ENCODE measurements at places on chromosomes 2 and 18. TPM values are rescaled to one million over a fixed set of nuclear protein-coding genes. Genes with fewer than 3 reads are reported as not detected.

ERBB4 gene
- 0.10 TPM for total RNA-seq

DNA sequence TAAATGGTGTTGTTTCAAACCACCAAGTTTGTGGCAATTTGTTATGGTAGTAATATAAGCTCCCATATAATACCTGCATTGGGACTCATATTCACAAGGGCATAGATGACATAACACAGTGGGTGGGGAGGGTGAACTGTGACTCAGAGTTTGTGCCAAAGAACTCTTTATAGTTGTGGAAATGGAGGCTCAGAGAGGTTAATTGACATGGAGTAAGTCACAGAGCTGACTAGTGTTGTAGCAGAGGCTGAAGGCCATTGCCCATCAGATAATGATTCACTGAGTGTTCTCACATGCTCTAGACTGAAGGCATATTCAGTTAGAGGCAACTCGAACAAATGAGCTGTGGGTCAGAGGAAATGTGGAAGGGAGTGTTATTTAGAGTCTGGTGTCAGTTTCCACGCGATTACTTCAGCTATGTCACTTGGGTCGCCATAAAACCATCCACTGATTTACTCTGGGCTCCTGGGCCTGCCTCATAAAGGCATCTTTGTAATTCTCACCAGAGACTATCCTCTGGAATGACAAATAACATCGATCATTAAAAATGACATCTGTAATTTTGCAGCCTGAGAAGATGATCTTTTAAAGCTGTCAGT, 264.7 kb downstream of the CCDC85A start:
- no peaks in the 10 kb centered on the region for H3K27me3 ChIP-seq
- H3K4me3 ChIP-seq: no peak overlapping the region
- H3K36me3 ChIP-seq: no peaks in the 10 kb centered on the region
- H3K27ac ChIP-seq: no peak overlapping the region

DNA sequence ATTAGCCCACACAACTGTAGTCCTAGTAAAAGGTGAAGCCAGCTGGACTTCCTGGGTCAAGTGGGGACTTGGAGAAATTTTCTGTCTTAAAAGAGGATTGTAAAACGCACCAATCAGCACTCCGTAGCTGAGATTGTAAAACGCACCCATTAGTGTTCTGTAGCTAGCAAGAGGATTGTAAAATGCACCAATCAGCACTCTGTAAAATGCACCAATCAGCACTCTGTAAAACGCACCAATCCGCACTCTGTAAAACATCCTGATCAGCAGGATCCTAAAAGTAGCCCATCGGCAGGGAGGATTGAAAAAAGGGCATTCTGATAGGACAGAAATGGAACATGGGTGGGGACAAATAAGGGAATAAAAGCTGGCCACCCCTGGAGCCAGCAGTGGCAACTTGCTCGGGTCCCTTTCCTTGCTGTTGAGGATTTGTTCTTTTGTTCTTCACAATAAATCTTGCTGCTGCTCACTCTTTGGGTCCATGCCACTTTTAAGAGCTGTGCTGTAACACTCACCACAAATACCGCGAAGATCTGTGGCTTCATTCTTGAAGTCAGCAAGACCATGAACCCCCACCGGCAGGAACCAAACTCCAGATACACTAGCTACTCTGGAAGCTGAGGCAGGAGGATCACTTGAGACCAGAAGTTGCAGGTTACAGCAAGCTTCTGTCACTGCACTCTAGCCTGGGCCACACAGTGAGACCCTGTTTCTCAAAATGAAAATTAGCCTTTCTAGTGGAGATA, 102.6 kb downstream of the HS6ST1 start:
- H3K4me3 ChIP-seq: no peak overlapping the region
- no peak for DNase-seq
- H3K27ac ChIP-seq: no peak overlapping the region
- H3K27me3 ChIP-seq: 0 out of 2 replicates have a peak, but pooled peaks cover 2% of the 10 kb centered on the region

RAB27B gene
- 2.2 TPM for total RNA-seq

GRCh38 chr2:47007223-47007825, 91.7 kb upstream of the MCFD2 start:
- H3K27ac ChIP-seq: no peak overlapping the region
- H3K4me1 ChIP-seq: peaks cover 23% of the 10 kb centered on the region
- no peak for DNase-seq

GRCh38 chr2:201781557-201782051, 871 bp upstream of the ALS2 start:
- H3K27ac ChIP-seq: no peak overlapping the region
- H3K4me3 ChIP-seq: peak overlapping the region; percentile 97
- no peaks in the 10 kb centered on the region for H3K27me3 ChIP-seq
- H3K4me1 ChIP-seq: peaks cover 31% of the 10 kb centered on the region

- H3K4me3 ChIP-seq: no peak overlapping the region
- no peaks in the 10 kb centered on the region for H3K36me3 ChIP-seq
- no peaks in the 10 kb centered on the region for H3K4me1 ChIP-seq
These were observed 211.8 kb upstream of the DSEL start for GRCh38 chr18:67728364-67728763.

DNA sequence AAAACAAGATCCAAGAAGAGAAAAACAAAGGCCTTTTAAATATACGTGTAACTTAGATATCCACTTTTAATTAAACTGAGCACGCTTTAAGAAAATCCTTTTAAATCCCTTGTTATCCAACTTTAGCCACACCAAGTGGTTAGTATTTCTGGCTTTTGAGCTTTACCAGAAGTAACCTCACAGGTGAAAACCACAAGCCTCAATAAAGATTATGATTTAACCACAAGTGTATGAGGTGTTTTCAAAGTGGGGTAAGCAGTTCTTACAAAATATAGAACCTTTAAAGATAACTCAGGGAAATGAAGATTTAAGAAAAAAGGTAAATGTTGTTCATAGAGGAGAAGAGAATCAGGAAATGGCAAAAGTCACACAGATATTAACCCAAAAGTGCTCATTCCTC, 58.4 kb upstream of the CDCA7 start:
- H3K27ac ChIP-seq: no peak overlapping the region
- no peak for DNase-seq
- no peaks in the 10 kb centered on the region for H3K36me3 ChIP-seq
- H3K4me1 ChIP-seq: no peaks in the 10 kb centered on the region
- no peak overlapping the region for H3K4me3 ChIP-seq

DNA sequence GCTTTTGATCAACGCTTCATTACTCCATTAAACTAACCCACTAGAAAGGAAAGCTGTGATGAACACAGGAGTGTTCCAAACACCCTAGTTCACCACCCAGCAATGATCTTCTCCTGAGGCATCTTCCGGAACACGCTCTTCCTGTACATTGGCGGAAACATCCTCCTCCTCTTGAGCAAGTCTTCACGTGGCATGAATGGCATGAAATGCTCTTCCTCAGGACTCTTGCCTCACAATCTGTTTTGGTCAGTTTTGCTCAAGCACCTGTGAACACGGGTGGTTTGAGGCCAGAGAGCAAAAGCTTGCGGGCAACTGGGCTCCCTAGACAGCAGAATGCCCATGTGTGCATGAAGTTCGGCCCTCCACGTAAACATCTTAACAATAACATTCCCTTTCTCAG, 734.2 kb upstream of the SALL3 start:
- H3K27ac ChIP-seq: no peak overlapping the region
- H3K4me1 ChIP-seq: no peaks in the 10 kb centered on the region
- DNase-seq: no peak

- H3K36me3 ChIP-seq: no peaks in the 10 kb centered on the region
- no peak overlapping the region for H3K4me3 ChIP-seq
- H3K27me3 ChIP-seq: peaks cover 13% of the 10 kb centered on the region
- no peaks in the 10 kb centered on the region for H3K4me1 ChIP-seq
These were observed 69.5 kb downstream of the C1D start for GRCh38 chr2:67993329-67993728.

GRCh38 chr2:225737556-225737955, 338.0 kb downstream of the NYAP2 start:
- H3K36me3 ChIP-seq: no peaks in the 10 kb centered on the region
- H3K27ac ChIP-seq: peak overlapping the region; percentile 27
- H3K4me1 ChIP-seq: peaks cover 31% of the 10 kb centered on the region
- no peak for DNase-seq
- H3K4me3 ChIP-seq: no peak overlapping the region
- H3K27me3 ChIP-seq: no peaks in the 10 kb centered on the region

GRCh38 chr2:161352719-161353118, 44.5 kb downstream of the PSMD14 start:
- DNase-seq: no peak
- no peaks in the 10 kb centered on the region for H3K4me1 ChIP-seq
- H3K27ac ChIP-seq: no peak overlapping the region
- no peaks in the 10 kb centered on the region for H3K27me3 ChIP-seq

ZSWIM2 gene
- total RNA-seq: not detected

DNA sequence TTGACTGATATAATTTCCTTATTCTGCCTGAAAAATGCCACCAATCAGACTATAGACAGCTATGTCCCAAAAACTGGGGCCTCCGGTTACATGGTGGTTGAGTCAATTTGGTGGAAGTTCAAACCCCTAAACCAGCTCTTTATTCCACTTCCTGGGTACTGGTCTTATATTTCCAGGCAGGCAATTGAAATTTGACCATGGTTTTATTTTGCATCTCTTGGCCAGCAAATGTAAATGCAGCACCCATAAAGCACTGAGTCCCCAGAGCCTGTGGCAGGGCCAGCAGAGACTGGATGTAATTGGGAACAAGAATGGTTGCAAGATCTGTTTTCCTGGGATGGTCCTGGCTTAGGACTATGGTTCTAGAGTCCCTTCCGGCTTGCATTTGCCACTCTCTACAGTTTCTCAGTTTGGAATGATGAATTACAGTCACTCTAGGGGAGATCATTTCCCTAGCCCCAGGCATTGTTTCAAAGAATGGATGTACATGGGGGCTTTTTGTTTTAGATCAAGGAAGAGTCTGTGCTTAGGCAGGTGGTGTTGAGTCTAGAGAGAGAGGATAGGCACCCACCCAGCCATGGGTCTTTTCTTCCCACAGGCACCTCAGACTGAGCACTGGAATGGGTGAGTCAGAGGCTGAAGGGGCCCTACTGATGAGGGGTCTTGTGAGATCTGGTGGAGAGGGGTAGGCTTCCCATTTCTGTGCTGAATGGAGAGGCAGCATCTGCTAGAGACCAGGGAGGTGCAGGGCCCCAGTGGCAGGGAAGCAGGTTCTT, 108.4 kb upstream of the CDC42EP3 start:
- no peak overlapping the region for H3K27ac ChIP-seq
- H3K36me3 ChIP-seq: no peaks in the 10 kb centered on the region
- H3K4me1 ChIP-seq: peaks cover 26% of the 10 kb centered on the region
- no peaks in the 10 kb centered on the region for H3K27me3 ChIP-seq
- H3K4me3 ChIP-seq: no peak overlapping the region

FEV gene
- not detected for total RNA-seq

GRCh38 chr2:236908439-236909192, 177.1 kb upstream of the COPS8 start:
- no peak for DNase-seq
- no peaks in the 10 kb centered on the region for H3K4me1 ChIP-seq
- no peak overlapping the region for H3K4me3 ChIP-seq
- no peak overlapping the region for H3K27ac ChIP-seq
- H3K36me3 ChIP-seq: no peaks in the 10 kb centered on the region
- peaks cover 73% of the 10 kb centered on the region for H3K27me3 ChIP-seq

DNA sequence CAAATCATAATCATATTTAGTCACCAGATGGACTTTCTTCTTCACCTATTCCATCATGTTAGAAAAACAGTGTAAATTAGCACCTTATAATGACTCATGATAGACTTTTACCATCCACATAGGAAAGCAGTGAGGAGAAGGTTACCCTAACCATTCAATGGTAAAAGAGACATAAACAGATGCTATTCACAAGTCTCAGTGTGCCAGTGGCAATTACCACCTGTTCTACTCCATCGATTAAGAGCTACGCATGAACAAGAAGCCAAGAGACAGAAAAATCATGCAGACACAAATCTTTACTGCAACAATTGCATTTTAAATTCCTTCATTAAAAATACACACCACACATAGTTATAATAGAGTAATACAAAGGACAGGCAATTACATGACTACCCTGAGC, 106.7 kb upstream of the CHAC2 start:
- no peak overlapping the region for H3K27ac ChIP-seq
- H3K36me3 ChIP-seq: no peaks in the 10 kb centered on the region
- H3K4me3 ChIP-seq: no peak overlapping the region
- no peak for DNase-seq
- no peaks in the 10 kb centered on the region for H3K4me1 ChIP-seq

C2orf49 gene
- 17.2 TPM for total RNA-seq
